RPMI7951 (cell line): ENCODE measurements at places on chromosomes 16 and 17. TPM values are rescaled to one million over a fixed set of nuclear protein-coding genes. Genes with fewer than 3 reads are reported as not detected.

The ZNF469 gene
- 0.12 and 0.39 TPM in 2 replicates for total RNA-seq

The FXR2 gene
- 20.3 and 25.2 TPM in 2 replicates for total RNA-seq

The EVI2B gene
- total RNA-seq: 1.1 TPM in 2 replicates

The CA10 gene
- not detected in 2 replicates for total RNA-seq

The SHISA9 gene
- total RNA-seq: 0.10 and 0.12 TPM in 2 replicates

The VAT1L gene
- total RNA-seq: 53.7 and 62.0 TPM in 2 replicates

The PMP22 gene
- 62.1 and 64.6 TPM in 2 replicates for total RNA-seq

The SDK2 gene
- 1.1 and 1.6 TPM in 2 replicates for total RNA-seq

The ODAD4 gene
- 0.78 and 1.9 TPM in 2 replicates for total RNA-seq

The SSTR5 gene
- not detected in 2 replicates for total RNA-seq

The PITPNC1 gene
- total RNA-seq: 16.9 and 23.6 TPM in 2 replicates

The WFDC1 gene
- not detected in 2 replicates for total RNA-seq

The GPR139 gene
- not detected in 2 replicates for total RNA-seq

The TMEM132E gene
- total RNA-seq: not detected in 2 replicates

The SCARF1 gene
- total RNA-seq: 0.12 and 0.20 TPM in 2 replicates

The GRN gene
- total RNA-seq: 156 and 202 TPM in 2 replicates

The PDPR gene
- total RNA-seq: 12.2 and 13.1 TPM in 2 replicates

The KRT31 gene
- total RNA-seq: not detected in 2 replicates

The CTRB2 gene
- not detected in 2 replicates for total RNA-seq

The GUCY2D gene
- total RNA-seq: not detected in 2 replicates

The ESRP2 gene
- total RNA-seq: 0.24 TPM in 1 of 2 replicates, not detected in the other

The PIMREG gene
- 82.8 and 94.7 TPM in 2 replicates for total RNA-seq

The CDH3 gene
- under 0.01 and 0.24 TPM in 2 replicates for total RNA-seq
